ENCODE measurements at places on chromosomes 11 and 22.

- DNase-seq, result no peak
Observed at GRCh38 chr11:114061048-114061680, 1.7 kb downstream of the ZBTB16 start.

DNA sequence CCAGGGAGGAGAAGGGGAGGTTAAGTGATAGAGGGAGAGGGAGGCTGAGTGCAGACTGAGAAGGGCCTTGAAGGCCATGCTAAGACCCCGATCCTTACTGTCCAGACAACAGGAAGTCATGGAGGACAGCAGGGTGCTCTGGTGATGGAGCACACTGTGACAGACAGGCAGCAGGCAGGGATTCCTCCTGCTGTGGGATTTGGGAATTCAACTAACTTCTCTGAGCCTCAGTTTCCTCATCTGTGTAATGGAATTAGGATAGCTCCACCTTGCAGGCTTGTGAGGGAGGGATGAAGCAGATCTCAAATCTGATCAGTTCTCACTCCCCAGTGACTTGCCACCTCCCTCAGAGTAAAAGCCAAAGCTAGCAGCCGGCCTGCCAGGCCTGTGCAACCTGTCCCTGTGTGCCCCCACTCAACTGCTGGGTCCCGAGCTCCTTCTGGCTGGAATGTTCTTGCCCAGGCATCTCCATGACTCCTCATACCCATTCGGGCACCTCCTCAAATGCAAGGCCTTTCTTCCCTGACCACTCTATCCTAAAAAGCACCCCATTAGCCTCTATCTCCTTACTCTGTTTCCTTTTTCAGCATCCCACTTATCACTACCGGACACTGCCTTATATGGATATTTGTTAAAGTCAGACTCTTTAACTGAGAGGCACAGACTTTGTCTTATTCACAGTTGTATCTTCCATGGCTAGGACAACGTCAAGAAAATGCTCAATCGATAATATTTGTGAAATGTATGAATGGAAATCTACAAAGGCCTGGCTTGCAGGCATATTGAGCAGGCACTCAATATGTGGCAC is 9.5 kb downstream of the ARAP1 start:
- DNase-seq, result no peak

DNA sequence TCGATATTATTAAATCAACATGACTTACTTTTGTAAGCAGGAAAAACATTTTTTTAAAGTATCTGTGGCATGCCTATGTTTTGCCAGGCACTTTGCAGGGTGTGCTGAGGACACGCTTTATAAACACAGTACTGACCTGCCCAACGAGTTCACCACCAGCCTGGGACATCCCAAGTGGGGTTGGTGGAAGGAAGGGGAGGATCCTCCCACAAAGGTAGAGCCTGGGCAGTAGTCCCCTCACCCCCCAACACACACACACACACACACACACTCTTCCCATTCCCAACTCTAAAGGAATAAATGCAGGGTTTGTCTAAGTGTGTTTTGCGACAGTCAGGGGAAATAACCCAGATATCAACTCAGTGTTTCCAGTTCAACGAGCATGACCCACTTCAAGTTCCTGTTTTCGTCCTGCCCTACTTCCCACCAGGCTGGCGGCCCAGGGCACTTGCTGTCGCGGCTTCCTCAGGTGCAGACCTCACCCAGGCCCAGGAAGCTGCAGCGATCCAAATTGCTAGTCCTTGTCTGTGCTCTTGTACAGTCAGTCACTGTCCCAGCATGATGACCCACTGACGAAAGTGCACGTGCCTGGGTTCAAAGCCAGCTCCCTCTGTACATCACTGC is 3.1 kb downstream of the CERK start:
- DNase-seq, result no peak

DNA sequence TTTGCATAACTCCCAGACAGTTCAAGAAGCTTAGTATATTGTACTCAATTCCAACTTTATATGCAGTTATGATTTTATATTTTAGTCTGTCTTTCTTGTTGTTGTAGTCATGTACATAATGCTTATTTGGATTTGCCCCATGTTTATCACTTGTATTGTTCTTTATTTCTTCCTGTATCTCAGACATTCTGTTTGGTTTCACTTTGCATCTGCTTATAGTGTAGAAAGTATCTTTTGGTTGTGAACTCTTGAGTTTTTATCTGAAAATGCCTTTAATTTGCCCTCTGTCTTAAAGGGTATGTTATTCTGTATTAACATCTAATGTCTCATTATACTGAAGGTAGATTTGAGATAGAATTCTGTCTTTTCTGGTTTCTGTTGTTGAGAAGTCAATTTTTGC is 275.4 kb downstream of the DYNC2H1 start:
- no peak for DNase-seq

GRCh38 chr11:46615756-46616155 is 1.3 kb downstream of the HARBI1 start:
- DNase-seq, result no peak

DNA sequence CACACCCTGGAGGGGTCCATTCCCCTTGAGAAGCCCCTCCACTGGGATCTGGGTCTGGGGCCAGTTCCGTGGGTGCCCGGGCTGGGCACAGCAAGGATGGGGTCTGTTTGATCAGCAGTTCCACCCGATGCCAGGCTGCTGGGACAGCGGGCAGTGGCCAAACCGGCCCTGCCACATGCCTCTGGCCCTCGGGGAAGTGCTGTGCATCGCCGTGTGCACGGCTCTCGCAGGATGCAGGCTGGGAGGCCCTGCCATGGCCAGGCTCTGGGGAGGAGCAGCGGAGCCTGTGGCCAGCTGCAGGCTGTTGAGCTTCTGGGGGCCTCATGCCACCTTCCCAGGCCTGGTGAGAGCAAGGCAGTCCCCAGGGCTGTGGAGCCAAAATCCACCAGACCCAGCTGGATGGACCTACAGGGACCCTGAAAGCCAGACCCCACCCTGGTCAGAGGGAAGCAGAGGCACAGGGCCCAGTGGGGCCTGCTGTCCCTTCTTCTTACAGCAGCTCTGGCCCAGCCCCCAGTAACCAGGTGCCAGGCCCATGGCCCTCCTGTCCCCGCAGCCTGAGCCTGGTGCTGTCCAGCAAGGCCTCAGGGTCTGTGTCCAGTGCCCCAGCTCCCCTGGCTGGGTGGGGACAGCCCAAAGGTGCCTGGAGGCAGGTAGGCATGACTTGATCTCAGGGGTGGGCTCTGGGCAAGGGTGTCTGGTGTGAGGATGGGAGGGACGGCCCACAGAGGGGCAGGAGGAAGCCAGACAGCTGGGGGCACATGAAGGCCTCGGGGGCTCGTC is 57.3 kb downstream of the WNT7B start:
- no peak for DNase-seq

- no peak for DNase-seq
Observed at GRCh38 chr22:33841281-33842005, 78.8 kb downstream of the LARGE1 start.

GRCh38 chr22:30272781-30273601 is 6.3 kb upstream of the OSM start:
- no peak for DNase-seq

DNA sequence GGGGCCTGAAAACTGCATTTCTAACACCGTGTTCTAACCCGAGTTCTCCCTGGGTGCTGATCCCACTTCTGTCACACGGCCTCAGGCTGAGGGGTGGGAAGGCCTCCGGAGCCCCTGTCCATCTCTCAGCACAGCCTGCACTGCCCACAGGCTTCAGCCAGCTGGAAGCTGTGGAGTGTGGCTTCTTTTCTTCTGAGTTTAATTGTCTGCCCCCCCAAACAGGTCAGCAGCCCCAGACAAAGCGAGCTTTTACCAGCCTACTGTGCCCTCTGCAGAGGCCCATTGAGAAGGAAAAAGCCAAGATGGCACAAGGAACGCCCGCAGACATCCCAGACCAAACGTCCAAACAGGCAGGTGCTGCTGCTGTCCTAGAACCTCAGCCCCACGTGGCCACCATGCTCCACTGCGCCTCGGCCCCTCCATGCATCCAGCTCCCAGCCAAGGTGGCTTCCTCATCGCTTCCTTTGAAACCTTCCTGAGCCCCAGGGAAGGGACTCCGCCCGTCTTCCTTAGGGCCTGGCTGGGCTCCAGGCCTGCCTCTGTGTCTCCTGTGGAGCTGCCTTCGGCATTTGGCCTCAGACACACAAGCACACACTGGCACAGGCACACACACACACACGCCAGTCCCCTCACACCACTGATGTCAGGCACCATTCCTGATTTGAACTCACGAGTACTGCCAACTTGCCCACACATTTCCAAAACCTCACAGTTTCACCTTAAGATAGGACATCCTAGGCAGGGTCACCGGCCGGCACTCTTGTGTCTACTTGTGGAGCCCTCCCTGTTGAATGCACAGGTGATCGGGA is 1.7 kb downstream of the MOB2 start:
- no peak for DNase-seq

DNA sequence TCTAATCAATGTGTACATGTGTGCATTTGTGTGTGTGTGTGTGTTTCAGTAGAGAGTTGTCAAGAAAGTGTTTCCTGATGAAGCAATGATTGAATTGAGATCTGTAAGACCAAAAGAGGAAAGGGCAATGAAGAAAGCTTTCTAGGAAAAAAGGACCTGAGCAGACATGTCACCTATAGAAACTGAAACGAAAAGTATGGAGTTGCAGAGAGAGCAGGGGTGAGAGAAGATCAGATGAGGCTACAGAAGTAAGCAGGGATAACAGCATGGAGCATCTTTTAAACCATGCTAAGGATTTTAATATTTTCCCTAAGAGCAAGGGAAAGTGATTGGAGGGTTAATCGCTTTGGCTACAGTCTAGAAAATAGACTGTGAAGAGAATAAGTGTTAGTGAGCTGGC is 1459.4 kb upstream of the TENM4 start:
- no peak for DNase-seq

DNA sequence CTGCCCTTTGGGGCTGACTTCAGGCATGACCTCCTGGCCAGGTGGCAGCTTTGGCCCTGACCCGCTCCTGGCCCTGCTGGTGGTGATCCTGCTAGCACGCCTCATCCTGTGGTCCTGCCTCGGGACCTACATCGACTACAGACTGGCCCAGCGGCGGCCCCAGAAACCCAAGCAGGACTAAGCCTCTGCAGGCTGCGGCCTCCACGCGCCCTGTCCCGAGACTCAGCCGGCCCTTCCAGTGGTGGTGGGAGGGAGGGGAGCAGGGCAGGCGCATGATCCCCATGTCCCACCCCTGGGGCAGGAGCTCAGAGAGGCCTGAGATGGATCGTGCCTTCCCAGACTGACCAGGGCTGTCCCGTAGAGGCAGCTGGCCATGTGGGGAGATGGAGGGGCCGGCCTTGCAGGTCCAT is 2.1 kb downstream of the SMIM38 start:
- no peak for DNase-seq

DNA sequence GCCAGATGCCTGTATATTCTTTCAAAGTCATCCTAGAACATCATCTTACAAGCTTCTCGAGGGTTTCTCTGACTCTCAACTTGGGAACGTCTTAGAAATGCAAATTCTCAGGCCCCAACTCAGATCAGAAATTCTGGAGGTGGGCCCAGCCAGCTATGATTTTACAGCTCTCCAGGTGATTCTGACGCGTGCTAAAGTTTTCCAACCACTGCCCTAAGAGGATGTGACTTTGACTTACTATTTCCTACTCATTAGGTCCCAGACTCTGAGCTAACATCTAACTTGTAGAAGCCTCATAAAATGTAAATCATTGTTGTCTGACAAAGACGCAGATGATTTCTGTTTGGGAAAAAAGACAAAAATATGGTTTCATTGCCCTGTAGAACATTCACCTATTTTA is 61.1 kb downstream of the IRAG1 start:
- DNase-seq, result no peak

- DNase-seq, result no peak
Observed at GRCh38 chr22:30667107-30667493, 575 bp downstream of the DUSP18 start.

DNA sequence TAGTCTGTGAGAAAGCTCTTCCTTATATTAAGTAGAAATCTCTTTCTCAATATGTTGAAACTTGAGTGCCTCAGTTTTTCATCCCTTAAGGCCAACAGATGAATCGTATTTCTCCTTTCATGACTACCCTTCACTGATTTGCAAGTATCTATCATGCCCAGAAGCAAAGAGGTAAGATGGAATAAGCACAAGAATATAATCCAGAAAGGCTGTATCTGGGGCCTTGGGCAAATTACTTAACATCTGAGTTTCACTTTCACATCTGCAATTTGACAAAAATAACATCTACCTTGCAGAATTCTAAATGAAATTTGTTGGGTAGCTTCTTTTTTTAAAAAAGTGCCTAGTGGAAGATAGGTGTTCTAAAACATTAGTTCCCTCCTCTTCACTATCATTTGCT is 552.4 kb upstream of the ANO5 start:
- no peak for DNase-seq

DNA sequence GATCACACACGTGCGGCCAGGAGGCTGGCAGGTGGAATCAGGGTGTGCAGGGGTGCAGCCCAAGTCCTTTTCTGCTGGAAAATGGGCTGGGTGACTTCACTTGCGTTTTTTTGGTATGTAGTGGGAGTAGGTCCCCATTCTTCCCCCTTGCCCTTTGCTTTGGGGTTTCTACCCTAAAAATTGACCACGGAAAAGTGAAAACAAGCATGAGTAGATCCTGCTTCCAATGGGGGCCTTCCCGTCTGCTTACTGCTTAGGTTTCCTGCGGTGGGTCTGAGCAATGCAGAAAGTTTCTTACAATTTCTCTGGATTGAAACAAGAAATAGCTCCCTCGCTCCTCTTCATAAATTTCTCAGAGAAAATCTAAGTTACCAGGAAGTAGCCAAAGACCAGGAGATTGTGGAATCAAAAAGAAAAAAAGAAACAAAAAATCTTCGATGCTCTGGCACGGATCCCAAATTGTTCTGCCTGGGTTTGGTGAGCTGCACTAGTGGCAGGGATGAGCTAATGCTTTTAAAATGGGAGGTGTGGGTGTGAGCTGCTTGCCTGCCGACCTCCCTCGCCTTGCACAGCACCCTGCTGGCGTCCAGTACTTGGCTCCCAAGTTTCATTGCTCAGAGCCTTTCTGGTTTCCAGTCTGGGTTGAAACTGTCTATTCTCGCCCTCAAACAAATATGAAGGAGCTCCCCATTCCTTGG is 2.4 kb downstream of the TIMP3 start:
- DNase-seq, result no peak

DNA sequence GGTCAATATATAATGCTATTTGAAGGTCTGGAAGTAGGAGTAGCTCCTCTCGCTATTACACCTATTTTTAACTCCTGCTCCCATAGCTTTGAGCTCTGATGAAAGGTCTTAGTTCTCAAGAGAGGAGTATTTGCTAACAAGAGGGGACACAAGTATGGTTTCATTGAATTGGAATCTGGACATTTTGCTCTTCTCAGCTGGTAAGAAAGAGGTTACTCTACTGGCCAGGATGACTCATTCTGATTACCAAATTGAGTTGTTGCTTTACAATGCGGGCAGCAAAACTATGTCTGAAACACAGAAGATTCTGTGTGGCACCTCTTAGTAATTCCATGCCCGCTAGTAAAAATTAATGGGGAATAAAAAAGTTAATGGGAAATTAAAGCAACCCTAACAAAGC is 63.6 kb upstream of the EP300 start:
- no peak for DNase-seq
